ENCODE measurements at places on chromosomes 11 and 22. TPM values are rescaled to one million over a fixed set of nuclear protein-coding genes. Genes with fewer than 3 reads are reported as not detected.

DEFB131B gene
- not detected for total RNA-seq

DNA sequence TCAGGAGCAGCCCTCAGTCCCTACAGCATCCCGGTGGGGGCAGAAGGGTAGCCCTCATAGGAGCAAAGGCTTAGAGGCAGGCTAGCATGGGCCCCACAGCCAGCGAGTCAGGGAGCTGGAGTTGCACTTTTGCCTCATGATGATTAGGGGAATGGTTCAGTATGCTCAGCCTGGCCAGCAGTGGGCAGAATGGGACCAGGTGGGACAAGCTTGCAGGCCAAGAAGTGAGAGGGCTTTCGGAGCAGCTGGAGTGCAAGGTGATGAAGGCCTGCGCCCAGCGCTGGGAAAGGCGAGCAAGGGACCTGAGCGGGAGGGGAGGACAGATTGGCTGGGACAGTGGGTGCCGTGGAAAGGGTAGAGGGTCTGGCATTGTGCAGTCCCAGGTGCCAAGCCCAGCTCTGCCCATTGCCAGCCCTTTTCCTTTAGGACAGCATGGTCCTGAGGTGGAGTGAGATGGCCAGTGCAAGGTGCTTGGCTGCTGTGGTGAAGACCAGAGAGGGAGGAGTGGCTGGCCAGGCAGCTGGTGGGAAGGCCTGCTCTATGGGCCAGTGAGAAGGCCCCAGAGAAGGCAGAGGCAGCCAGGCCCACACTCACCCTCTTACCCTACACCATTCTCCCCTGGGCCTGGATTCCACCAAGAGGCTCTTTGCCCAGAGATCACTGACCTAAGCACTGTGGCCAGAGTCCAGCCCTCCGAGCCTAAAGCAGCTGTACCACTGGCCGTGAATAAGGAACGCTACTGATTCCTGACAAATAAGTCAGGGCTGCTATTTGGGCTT is 47.9 kb upstream of the SUSD2 start:
- DNase-seq = peak; percentile 75

PGA5 gene
- total RNA-seq = not detected

KCTD21 gene
- total RNA-seq = 10.5 TPM

OVCH2 gene
- not detected for total RNA-seq

GRCh38 chr11:44746894-44747293 is 20.1 kb downstream of the TSPAN18 start:
- peak; percentile 90 for DNase-seq
